Forelimb muscle (tissue), 1 donor: ENCODE measurements at places on chromosomes 3 and 15.

DNA sequence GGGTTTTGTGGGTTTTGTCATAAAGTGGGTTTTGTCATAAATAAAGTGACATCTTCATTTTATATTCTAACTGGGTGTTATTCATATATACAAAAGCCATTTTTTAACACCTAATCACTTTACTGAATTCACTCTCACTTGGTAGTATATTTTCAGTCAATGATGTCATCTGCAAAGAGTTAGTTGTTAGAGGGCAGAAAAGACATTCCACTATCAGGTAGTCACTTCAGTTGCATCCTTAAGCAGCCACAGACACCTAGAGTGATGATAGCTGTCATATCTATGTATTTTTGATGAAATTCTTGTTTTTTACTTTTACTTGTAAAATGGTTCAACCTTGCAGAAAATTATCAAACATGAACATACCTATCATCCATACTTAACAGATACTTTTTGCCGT, 89.0 kb downstream of the DHX36 start:
- no peak for DNase-seq

GRCh38 chr3:179265875-179266274, 15.0 kb upstream of the KCNMB3 start:
- no peak for DNase-seq

- no peak for DNase-seq
These were observed 593.3 kb downstream of the UNC13C start for GRCh38 chr15:54571576-54571975.

GRCh38 chr3:198030726-198031125, 70.7 kb downstream of the LMLN start:
- DNase-seq: no peak

- no peak for DNase-seq
These were observed 43.7 kb downstream of the PCSK6 start for GRCh38 chr15:101445562-101446517.

DNA sequence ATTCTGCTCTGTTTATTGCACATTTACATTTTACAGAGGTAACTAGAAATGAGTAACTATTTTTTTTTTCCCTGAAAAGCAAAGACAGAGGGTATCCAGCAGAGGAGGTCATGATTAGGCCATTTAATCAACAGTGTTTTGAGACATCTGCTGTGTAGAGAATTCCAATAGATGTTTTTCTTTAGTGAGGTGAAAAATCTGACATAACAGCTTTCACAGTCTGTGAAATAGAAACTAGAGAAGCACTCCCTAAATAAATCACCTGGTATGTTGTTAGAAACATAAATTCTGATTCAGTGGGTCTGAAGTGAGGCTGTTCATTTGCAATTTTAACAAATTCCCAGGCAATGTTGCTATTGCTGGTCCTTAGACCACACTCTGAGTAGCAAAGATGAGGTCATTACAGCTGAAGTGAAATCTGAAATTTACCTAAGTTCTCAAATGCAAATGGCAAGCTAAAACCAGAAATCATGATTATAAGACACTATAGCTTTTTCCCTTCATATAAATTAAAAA, 329.2 kb upstream of the LRRC3B start:
- no peak for DNase-seq

DNA sequence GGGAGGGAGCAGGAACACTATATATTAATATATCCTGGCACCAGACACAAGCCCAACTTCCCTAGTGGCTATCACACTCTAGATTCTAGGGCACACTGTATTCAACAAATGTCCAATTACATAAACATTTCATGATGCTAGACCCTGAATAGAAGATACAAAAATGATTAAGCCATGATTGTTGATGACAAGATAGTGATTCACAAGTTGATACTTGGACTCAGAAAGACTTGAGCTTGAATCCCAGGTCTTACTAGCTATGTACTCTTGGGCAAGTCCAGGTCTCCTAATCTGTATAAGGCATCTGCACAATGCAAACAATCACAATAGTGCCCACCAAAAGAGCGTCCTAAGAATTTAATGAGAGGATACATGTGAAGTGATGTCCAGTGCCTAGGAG, 10.0 kb upstream of the SNTN start:
- DNase-seq: no peak

GRCh38 chr3:150411976-150412375, 3.9 kb downstream of the TSC22D2 start:
- DNase-seq: no peak

GRCh38 chr3:152056481-152056880, 183.0 kb downstream of the SUCNR1 start:
- no peak for DNase-seq

DNA sequence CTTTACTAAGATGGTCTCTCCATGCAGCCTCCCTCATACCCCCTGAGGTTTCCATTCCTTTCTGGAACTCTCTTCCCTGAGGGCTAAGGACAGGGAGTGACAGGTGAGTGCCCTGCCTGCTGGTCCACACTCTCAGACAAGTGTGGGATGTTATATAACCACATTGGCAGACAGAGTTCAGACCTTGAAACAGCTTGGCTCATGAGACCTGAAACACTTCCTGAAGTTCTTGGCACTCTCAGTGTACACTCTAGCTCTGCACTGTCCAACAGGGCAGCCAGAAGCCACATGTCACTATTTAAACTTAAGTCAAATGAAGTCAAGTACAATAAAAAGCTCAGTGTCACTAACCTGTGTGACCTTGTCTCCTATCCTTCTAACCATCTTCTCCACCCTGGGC, 188.5 kb downstream of the ZNF621 start:
- no peak for DNase-seq

- no peak for DNase-seq
These were observed 153.0 kb upstream of the CGNL1 start for GRCh38 chr15:57223345-57223744.

GRCh38 chr3:13685721-13686120, 136.8 kb downstream of the FBLN2 start:
- DNase-seq: no peak

DNA sequence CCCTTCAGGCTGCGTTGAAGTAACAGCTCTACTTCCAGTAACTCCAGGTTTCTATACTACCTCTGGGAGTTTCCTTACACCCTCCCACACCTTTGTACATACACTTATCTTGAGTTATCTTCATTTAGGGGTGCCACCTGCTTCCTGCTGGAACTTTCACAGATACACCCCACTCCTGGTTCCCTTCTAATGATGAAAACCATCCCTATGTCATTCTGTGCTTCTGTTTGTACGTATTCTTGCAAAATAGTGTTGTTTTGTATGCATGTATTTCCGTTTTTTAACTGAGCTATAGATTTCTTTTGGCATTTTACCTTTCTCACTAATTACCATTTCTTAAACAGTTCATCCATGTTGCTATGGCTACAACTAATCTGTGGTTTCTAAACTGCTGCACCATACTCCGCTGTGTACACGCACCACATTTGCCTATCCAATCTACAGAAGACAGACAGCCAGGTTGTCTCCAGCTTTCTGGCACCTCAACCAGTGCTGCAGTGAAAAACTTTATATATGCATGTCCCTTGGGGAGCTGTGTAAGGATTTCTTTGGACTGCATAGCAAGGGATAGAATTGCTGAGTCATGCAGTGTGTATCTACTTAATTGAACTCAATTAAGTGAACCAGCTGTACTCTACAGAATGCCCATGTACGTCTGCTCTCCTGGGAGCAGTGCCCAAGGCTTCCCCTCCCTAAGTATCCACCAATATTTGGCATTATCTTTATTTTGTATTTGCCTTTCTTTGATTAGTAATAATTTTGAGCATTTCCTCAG, 61.4 kb upstream of the ST8SIA2 start:
- no peak for DNase-seq

DNA sequence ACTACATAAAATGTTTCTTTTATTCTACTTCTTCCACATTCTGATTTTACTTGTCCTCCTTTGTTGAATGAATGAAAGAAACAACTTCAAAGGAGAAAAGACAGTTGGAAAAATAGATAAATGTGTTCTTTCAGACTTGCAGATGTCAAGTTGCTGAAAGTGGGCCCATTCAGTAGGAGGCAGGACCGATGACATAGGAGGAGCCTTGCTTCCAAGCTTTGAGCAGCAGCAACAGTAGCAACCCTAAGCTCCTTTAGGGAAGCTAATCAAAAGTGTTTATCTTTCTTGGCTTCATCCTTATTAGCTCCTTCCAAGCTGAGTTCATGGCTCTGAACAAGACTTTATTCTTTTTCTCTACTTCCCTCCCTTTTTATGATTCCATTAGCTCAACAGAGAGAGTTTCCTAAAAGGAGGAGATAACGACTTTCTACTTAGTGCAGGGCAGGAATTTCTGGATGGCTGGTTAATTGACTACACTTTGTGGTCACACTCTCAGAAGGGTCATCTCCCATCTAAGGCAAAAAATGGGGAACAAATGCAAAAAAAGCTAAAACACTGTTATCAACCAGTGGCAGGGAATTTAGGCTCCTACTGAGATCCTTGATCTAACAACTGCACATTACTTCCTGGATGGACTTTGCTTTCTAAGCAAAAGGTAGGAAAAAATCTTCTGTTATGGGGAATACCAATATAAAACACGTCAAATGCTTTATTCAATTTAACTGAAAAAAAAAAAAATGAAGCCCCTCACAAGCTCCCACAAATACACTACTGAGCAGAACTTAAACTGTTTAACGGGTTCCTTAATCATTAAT, 4.8 kb downstream of the MORC1 start:
- no peak for DNase-seq

GRCh38 chr3:188594139-188594538, 440.2 kb downstream of the LPP start:
- no peak for DNase-seq

- no peak for DNase-seq
These were observed 790 bp downstream of the LAMP3 start for GRCh38 chr3:183161552-183162336.

GRCh38 chr15:88300089-88300488, 43.5 kb upstream of the NTRK3 start:
- DNase-seq: no peak

DNA sequence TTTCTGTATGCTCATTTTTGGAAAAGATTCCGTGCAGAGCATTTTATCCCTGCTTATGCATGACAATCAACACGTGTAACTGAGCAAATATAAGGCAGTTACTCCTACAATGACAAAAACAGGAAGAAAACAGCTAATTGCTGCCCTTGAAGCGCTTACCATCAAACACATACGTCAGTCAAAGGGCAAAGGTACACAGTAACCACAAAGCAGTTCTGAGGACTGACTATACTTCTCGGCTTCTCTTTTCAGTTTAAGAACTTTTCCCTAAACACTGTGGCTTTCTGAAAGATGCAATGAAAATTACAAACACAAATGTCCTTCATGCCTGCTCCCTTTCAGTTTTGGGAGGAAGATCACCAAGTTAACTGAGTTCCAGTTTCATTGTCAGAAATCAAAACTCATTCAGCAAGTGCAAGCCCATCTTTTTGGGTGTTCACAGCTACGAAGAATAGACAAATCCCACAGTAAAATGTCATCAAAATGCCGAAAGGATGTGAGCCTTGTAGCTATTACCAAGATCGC, 602.8 kb downstream of the FOXP1 start:
- DNase-seq: no peak

- DNase-seq: no peak
These were observed 10.7 kb upstream of the TRAK1 start for GRCh38 chr3:42080453-42080872.

- DNase-seq: no peak
These were observed 66.2 kb upstream of the ONECUT1 start for GRCh38 chr15:52856286-52856685.

DNA sequence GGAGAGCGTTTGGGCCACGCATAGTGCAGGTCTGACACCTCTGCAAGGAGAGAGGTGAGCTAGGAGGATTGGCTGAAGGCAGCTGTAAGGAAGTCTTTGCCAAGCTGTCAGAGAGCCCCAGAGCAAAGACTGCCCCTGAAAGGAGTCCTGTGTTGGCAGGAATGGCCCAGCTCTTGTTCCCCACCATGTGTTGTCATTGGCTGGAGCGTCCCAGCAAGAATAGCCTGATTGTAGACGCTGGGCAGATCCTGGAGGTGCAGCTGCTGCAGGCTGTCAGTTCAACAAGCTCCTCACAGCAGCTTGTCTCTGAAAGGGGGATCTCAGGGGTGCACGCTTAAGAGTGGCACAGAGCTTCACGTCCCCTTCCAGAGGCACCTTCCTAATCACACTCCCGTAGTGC, 237.6 kb downstream of the FEZF2 start:
- no peak for DNase-seq

- DNase-seq: no peak
These were observed 339.1 kb upstream of the RGMA start for GRCh38 chr15:93428150-93428549.

DNA sequence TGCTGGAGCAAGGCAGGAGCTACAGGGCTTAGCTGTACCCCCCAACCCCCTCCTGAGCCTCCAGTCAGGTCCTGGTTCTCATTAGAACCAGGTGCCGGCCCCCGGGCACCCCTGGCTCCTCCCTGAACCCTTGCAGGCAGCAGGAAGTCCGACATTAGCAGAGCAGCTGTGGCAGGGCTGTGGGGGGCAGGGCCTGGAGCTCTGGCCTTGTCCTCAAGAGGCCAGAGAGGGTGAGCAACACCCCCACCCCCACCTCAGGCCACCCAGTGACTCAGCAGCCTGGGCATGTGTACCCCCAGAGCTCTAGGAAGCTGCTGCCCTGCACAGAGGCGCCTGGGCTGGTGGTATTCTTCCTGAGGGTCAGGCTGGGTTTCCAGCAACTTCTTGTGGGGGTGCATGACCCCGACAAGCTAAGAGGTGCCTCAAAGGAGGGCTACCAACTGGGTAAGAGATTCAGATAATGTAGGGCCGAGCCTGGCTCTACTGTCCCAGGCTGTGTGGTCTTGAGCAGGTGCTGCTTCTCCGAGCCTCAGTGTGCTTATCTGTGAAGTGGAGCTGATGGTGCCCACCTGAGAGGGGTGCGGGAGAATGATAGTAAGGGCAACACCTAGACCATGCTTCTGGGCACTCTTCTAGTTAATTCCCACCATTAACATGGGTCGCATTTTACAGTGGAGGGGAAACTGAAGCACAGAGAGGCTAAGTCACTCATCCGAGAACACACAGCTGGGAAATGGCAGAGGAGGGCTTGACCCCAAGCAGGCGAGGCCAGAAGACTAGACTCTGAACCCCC, 16.0 kb downstream of the H1-8 start:
- DNase-seq: no peak

DNA sequence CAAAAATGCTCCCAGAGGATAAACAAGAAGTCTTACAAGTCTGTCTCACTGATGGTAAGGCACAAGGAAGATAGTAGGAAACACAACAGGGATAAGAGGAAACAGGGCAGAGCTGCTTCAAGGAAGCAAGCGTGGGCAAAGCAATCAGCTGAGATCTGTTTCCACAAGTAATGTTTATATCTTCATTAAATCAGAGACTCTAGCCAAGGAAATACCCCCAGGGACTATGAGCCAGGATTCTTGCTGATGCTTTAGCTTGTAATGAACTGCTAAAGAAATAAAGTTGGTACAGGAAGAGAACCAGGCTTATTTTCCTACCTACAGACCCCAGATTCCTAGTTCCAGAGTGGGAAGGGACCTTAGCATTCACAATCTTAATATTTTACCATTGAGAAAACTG, 112.7 kb upstream of the C3orf80 start:
- DNase-seq: no peak
